A549 treated with GW870086 at 1 μM for 4 hours (cell line): ENCODE measurements at places on chromosomes 11 and 22. TPM values are rescaled to one million over a fixed set of nuclear protein-coding genes. Genes with fewer than 3 reads are reported as not detected.

ELMOD1 gene
- 0.06 to 0.31 TPM (median 0.15 TPM) in 5 replicates for total RNA-seq

OR8G5 gene
- not detected in 5 replicates for total RNA-seq

PNPLA3 gene
- total RNA-seq: 0.70 to 1.2 TPM (median 0.94 TPM) in 5 replicates

HTATIP2 gene
- 192 to 207 TPM (median 199 TPM) in 5 replicates for total RNA-seq

APOBEC3F gene
- 1.7 to 3.0 TPM (median 2.1 TPM) in 5 replicates for total RNA-seq
